CD4-positive, alpha-beta T cell (primary cell): ENCODE measurements at places on chromosomes 12 and 14.
A peak's percentile ranks its signal among the peaks of the same experiment; 100 is the strongest.

DNA sequence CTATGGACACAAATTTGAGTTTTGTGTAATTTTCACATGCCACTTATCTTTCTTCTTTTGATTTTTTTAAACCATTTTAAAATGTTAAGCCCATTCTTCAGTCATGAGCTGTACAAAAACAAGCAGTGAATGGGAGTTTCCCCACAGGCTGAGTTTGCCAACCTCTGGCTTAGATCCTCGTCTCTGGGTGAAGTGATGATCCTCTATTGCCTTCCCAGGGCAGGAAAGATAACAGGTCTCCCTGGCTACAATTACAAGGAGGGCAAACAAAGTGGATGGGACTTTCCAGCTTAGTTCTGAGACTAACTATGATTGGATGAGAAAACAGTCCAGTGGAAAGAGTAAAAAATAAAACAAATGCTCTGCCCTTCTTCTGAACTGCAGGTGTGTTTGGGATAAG is 203.7 kb downstream of the SPTSSA start:
- no peak for DNase-seq
- H3K36me3 ChIP-seq: no peaks in the 10 kb centered on the region
- H3K27ac ChIP-seq: no peak overlapping the region
- no peaks in the 10 kb centered on the region for H3K4me1 ChIP-seq

GRCh38 chr14:36981832-36982529 is 190.4 kb downstream of the SLC25A21 start:
- H3K4me3 ChIP-seq: no peak overlapping the region
- no peak overlapping the region for H3K27ac ChIP-seq
- no peak for DNase-seq
- H3K27me3 ChIP-seq: no peaks in the 10 kb centered on the region
- H3K36me3 ChIP-seq: no peaks in the 10 kb centered on the region

DNA sequence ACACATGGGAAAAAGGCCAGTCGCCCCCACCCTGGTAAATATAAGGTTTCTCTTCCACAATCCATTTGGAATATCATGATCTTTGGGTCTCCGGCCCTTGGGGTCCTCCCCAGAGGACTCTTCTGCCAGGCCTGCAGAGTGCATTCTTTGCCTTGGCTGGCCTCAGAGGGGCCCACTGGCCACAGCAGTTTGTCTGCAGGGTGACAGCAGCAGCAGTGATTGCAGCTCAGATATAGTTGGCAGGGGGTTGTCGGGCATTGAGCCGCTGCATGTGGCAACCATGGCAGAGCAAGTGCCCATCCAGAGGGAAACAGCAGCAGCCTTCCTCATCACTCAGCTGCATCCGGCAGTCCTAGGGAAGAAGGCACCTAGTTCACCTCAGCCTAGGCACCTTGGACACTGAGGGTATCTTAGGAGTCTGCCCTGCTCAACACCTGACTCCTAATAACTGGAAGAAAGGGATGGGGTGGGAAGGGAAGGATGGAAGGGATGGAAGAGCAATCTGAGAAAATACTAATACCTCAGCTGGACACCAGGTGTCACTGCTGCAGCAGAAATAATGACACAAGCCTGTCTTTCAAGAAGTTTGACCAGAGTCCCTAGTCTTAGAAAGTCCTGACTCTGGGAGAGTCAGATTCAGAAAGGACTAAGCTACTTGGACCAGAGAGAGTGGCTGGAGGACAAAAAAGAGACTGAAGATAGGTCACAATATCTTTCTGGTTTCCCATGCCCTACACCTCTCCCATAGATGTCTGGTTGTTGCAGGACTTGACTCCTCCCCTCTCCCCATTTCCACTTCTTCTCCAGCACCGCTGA is 8.9 kb downstream of the AJUBA start:
- DNase-seq: peak; percentile 73
- no peaks in the 10 kb centered on the region for H3K27me3 ChIP-seq
- H3K4me3 ChIP-seq: no peak overlapping the region

GRCh38 chr12:84875241-84875640 is 37.4 kb downstream of the SLC6A15 start:
- no peak overlapping the region for H3K27ac ChIP-seq
- no peak for DNase-seq
- no peaks in the 10 kb centered on the region for H3K36me3 ChIP-seq
- no peaks in the 10 kb centered on the region for H3K4me1 ChIP-seq
